Activated T-helper 1 cell treated with anti-CD3 and anti-CD28 coated beads, Interleukin-2, amount 50 U/mL, for 16 hours (primary cell): ENCODE measurements at places on chromosomes 5 and 9.

- DNase-seq: no peak
Observed at GRCh38 chr5:61229416-61229815, 67.1 kb upstream of the SMIM15 start.

DNA sequence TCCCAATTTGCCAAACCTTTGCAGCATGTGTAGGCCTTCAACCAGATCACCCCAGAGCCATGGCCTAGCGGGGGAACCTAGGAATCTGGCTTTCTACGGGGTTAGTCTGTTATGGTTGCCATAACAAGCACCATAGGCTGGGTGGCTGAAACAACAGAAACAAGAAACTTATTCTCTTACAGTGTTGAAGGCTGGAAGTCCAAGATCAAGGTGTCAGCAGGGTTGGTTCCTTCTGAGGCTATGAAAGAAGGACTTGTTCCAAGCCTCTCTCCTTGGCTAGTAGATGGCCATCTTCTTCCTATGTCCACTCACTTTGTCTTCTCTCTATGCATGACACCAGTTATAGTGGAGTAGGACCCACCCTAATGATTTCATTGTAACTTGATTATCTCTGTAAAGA, 6.1 kb downstream of the FGF1 start:
- DNase-seq: no peak

DNA sequence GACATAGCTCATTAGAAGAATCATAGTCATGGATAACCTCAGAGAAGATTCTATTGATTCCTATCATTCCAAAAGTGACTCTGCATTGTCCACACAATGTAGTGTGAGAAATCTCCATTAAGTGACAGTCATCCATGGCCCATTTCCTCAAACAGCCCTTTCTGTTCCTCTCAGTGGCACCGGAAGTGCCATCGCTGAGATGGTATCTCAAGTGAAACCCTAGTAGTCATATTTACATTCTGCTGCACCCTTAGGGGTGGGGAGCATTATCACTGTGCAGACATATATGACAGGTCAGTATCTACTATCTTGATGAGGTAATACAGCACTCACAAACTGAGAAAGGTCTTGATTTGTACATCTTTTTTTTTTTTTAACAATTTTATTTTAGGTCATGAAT, 55.4 kb upstream of the MIER3 start:
- no peak for DNase-seq

- DNase-seq: no peak
Observed at GRCh38 chr9:136939996-136940525, 4.5 kb downstream of the FBXW5 start.

DNA sequence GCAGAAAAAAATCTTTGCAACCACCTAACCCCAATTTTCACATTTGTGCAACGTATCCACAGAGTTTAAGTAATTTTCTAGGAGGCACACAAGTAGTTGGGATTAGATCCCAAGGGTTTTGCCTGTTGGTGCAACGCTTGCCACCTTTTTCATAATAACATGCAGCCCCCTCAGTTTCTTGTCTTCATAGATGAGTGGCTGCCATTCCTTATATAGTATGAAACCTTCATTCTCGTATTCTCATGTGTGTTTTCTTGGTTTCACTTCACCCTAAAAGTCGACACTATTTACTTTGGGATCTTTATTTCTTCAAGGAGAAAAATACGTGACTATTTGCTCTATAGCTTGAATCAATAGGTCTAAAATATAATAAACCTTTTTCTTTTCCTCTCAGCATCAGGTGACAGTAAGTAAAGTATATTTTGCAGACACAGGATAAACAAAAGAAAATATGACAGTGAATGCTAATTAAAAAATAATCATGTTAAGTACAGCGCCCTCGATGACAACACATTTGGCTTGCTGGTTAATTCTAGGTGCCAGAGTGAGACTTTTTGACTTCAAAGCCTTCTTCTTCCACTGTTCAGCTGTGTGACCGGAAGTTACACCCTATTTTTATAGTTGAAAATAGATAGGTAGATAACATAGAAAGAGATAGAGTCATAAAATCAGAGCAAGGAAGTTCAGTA, 342.8 kb upstream of the CCNG1 start:
- DNase-seq: no peak

- DNase-seq: no peak
Observed at GRCh38 chr5:51664491-51665250, 281.4 kb downstream of the ISL1 start.

- DNase-seq: no peak
Observed at GRCh38 chr5:5179079-5179478, 38.9 kb downstream of the ADAMTS16 start.
